ENCODE measurements at places on chromosomes 5 and 9.

- no peak for DNase-seq
These were observed at the start of gene PCDHB3 for GRCh38 chr5:141100243-141100805. TSS of gene PCDHB3 (plus strand) at chr5:141100473. CDS start at chr5:141100650, 177 bp downstream.

DNA sequence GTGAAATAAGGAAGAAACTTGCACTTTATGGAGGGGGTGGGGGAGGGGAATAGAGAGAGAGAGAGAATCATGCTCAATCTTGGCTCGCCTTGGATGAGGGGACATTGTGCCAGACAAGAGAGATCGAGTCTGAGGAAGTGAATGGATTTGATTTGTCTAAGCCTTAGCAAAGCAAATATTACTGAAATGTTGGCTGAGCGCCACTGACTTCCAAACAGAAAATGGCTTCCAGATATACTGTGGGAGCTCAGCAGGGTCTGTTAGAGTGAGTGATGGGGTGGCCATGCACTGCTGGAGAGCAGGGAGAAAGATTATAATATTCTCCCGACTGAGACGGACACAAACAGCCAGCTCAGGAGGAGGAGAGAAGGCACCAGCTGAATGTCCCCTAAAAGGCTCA lies 34.5 kb downstream of the BRINP1 start:
- no peak for DNase-seq

DNA sequence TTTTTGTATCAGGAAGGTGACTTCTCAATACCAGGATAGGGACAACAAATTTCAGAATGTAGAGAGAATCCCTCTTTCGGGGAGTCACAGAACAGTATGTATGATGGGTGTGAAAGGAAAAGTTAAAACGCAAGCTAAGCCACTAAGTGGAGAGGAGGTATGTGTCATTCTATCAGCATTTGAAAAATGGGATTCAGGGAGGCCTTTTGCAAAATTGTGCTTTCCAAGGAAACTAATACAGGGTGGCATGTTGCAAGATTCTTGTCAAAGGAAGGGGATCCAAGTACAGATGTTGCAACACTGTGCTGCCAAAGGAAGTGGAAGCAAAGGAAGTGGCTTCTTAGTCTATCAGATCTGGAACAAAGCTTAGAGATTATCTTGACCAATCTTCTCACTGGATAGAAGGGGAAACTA lies 12.6 kb upstream of the TNIP1 start:
- DNase-seq, result no peak

- no peak for DNase-seq
These were observed 22.9 kb downstream of the KIF2A start for GRCh38 chr5:62328772-62329491.

DNA sequence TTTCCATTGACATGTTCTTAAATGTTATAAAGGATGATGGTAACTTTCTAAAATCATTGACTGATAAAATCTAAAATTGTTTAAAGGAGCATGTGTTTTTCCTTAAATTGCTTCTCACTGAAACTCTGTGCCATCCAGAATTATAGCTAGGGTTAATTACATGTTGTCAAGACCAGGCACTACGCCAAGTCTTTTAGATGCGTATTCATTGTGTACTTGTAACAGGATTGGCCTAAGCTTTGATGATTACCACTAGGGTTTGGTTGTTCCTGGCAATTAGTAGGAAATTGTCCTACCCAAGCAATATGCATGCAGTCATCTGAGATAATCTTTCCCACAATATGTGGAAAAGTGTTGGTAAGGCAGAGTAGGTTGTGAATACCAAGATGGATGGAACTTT lies 43.8 kb downstream of the PRKACG start:
- no peak for DNase-seq

GRCh38 chr9:107312376-107313050 lies 29.4 kb downstream of the RAD23B start:
- no peak for DNase-seq

GRCh38 chr5:115170134-115170928 lies 623 bp upstream of the TRIM36 start:
- no peak for DNase-seq

GRCh38 chr9:97874624-97875023 lies 21.6 kb downstream of the FOXE1 start:
- no peak for DNase-seq

DNA sequence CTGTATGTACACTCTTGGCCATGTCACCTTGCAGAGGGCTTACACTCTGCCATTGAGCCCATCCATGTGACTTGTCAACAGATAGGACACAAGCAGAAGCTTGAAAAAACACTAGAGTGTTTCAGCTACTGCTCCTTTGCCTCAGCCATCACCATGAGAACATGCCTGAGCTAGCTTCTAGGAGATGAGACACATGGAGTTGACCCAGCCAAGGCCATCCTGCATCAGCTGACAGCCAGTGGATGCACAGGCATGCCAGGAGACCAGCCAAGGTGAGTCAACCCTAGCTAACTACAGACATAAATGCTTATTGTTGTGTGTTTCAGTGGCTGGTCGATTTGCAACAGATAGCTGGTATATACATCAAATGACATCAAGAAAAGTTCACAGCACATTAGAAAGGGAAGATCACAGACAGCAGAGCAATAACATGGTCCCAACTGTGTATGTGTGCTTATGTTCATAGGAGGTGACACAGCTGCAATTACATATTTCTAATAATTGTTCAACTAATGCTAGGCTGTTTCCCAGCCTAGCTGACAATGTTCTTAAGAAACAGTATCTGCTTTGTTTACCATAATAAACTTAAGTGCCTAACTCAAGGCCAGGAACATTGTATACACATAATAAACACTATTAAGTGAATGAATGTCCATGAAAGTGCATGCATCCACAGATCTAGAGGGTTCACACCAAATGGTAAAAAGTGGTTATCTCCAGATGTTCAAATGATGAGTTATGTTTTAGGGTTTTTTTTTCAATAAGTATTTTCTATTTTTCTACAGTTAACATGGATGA lies 105.7 kb downstream of the SPOCK1 start:
- DNase-seq, result peak; percentile 62

DNA sequence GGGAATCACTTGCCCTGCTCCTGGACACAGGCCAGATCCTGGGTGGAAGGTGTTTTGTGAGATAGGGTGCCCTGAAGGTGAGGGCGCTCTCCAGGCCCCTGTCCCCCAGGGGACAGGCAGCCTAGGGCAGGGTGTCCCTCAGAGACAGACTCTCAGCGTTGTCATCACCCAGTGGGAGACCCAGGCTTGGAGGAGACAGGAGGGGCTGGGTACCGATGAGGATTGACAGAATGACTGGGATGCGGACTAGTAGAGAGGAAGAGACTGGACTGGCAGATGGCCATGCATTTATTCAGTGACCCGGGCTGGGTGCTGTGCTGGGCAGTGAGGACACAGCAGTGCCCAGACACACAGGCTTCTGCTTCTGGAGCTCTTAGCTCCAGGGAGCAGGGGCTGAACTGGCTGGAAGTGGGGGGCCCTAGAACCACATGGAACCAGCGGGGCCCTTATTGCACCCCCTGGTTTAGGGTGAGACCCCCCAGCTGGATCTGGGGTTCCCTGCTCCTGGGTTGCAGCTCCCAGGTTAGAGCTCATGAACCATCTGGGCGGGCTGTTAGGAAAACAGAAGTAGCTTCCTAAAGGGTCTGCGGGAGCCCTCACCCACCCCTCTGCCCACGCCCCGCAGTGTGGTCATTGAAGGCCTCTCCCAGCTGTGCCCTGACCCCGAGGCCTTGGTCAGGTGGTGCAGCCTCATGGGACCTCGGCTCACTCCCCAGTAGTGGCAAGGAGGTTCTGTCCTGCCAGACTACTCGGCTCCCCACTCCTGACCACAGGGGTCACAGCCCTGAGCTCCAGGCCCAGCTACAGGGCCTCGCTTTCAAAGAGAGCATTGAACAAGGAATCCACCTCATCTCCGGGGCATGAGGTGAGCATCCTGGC lies 116.7 kb upstream of the LMX1B start:
- no peak for DNase-seq

DNA sequence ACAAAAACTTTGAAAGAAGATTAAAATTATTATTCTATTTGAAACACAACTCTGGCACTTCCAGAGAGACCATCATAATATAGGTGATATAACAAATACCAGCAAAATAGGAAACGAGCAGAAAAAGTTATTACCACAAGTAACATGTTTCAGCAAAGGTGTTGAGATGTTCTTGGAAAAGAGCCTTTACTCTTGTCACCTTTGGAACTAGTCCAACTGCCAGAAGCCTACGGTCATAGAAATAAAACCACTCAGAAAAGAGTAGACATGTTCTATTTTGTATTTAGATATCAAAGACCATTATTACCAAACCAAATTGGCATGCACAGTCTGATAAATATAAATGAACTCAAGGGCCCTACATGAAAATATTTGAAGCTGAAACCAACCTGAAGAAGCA lies 145.0 kb upstream of the DMAC1 start:
- no peak for DNase-seq

DNA sequence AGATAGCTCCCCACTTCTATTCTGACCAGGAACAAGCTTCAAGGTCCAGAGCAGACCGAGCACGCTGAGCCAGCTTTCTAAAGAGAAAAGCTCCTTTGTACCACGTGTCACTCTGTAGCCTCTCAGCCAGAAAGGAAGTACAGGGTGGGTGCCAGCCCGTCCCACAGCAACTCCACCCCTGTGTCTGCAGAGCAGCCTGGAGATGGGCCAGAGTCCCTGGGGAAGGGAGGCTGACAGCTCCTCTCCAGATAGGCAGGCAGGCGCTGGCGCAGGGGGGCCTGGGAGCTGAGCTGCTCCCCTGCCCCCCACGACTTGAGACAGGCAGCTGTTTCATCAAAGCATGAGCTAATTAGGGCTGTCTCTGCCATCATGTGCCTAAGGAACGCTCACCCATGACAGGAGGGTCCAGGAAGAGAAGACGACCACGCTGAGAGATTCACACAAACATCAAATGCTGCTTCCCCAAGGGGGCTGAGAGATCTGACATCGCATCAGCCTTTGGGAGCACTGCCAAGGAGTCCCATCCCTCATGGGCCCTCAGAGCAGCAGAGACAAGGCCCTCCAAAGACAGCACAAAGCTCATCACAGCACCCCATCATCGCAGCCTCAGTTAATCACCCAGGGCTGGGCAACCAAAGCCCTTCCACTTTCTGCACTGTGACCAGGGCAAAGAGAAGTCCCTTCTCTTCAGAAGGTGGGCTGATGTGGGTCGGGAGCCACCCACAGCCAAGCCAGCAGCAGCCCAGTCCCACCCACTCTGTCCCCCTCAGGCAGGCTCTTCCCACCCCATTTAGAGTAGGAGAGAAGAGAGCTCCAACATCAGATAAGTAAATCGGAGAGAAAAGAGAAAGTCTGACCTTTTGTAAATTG lies 78.5 kb upstream of the LRRTM2 start:
- DNase-seq, result no peak

DNA sequence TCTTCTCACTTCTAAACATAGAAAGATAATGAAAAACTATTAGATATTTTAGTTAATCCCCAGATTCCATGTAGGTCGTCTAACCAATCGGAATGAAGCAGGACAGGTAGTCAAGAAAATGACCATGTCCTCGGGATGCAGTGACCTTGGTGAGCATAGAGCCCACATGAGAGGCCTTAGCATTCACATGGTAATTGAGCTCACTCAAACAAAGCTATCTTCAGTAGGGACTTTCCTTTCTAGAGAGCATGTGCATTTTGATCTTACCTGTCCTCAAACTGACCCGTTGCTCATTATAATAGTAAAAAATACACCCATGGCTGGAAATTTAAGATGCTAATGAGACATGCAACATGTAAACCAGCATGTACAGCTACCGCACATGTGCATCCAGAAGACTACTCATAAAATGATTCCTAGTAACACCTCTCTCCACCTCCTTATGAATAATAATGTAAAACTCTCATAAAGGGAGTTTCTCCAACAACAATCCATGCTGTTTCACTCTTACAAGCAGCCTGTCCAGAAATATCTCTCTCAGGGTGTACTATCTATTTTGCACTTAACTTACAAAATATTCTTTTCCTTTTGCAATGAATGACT lies 274.0 kb upstream of the CDH9 start:
- DNase-seq, result no peak

- DNase-seq, result no peak
These were observed 45.2 kb downstream of the CYSTM1 start for GRCh38 chr5:140220032-140220697.

- DNase-seq, result no peak
These were observed 261.9 kb downstream of the PBX3 start for GRCh38 chr9:126009047-126009446.

GRCh38 chr5:158819095-158819494 lies 280.6 kb downstream of the EBF1 start:
- DNase-seq, result no peak

Measured in vagina (tissue), 2 donors.